Cortex of kidney (tissue), 1 donor: ENCODE measurements at places on chromosomes 12 and 14.
A peak's percentile ranks its signal among the peaks of the same experiment; 100 is the strongest.

- no peak for DNase-seq
Observed at GRCh38 chr12:57993030-57993429, 51.7 kb downstream of the ATP23 start.

GRCh38 chr14:55274146-55274545 is 2.9 kb downstream of the FBXO34 start:
- DNase-seq = no peak

- no peak for DNase-seq
Observed at GRCh38 chr14:89042021-89042420, 217.6 kb downstream of the TTC8 start.

- no peak for DNase-seq
Observed at GRCh38 chr12:25155022-25155576, 39.9 kb downstream of the DNAI7 start.

- DNase-seq = no peak
Observed at GRCh38 chr12:24436667-24437066, 487.2 kb upstream of the SOX5 start.

GRCh38 chr12:107684990-107685359 is 624 bp upstream of the PWP1 start:
- DNase-seq = no peak

- peak; percentile 36 for DNase-seq
Observed at GRCh38 chr12:124422570-124423523, 128.0 kb downstream of the RFLNA start.

DNA sequence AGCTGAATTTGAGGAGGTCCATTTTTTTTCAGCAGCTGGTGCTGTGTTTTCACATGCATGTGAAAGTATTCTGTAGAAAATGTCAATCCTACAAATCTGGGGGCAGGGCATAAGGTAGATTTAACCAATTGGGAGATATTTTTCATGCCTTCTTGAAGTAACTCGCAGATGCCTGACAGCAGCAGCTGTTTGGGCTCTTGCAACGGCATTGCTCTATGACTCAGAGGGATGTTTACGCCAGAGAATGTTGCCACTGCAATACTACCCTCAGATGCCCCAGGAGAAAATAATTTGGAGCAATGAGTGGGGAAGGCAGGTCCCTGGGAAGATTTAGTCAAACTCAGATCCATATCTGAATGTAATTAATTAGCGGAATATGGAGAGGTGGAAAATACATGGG is 42.5 kb upstream of the MYBPC1 start:
- DNase-seq = no peak

DNA sequence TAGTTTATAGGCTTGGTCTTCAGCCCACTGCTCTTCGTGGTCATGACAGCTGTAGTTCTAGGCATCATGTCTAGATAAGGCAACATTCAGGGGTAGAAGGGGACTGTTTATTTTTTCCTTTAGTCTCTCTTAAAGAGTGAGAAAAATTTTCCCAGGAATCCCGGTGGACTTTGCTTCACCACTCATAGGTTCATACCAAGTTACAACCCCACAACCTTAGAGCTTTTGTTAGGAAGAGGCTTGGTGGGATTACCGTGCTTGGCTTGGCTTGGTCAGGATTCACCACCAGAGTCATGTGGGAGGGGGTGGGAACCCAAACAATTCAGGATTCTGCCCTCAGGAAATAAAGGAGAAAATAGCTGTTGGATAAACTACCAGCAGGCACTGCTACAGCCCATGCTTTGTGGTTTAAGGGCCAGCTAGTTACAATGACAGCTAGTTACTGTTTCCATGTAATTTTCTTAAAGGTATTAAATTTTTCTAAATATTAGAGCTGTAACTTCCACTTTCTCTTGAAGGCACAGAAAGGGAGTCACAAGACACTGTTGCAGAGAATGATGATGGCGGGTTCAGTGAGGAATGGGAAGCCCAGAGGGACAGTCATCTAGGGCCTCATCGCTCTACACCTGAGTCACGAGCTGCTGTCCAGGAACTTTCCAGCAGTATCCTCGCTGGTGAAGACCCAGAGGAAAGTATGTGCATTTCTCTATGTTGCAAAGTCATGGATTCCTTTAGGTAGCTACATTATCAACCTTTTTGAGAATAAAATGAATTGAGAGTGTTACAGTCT is 25.9 kb upstream of the PAPLN start:
- no peak for DNase-seq

GRCh38 chr14:66752109-66752508 is 244.2 kb downstream of the GPHN start:
- DNase-seq = no peak

GRCh38 chr12:29283969-29284700 is 96.8 kb downstream of the ERGIC2 start:
- no peak for DNase-seq

- peak; percentile 48 for DNase-seq
Observed at GRCh38 chr12:43835656-43836474, at the start of gene TMEM117. Gene TMEM117 (plus strand): TSS chr12:43836081.

DNA sequence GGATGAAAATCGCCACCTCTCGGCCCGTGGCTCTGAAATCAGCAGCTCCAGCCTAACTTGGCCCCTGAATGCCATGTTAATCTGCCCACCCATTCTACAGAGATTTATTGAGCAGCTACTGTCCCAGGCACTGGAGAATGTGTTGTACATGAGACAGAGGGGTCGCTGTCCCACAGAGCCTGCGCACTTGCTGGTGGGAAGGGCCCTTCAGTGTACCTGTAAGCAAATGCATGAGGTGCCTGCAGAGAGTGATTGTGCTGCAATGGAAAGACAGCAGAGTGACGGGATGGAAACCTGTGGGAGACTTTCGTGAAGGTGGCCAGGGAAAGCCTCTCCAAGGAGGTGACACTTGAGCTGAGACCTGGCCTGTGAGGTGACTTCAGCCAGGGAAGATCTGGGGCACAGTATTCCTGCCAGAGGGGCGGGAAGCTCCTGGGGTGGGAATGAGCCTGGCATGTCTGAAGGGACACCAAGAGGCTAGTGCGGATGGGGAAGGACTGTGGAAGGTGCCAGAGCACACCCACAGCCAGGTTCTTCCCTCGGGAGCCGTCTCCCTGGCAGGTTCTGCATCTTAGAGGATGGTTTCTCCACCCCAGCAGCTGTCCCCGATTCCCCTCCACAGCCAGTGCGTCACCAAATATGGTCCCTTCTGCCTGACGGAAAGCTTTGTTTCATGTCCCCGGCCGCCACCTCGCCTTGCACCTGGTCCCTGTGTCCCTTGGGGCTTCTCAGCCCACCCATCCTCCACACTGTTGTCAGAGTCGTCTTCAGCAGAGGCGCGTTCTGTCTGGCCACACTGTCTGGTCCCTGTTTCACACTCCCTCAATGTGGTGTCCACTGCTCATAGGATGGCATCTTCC is 8.7 kb downstream of the SMIM41 start:
- no peak for DNase-seq

GRCh38 chr12:100208834-100209233 is 8.2 kb downstream of the ACTR6 start:
- no peak for DNase-seq

- DNase-seq = no peak
Observed at GRCh38 chr12:39294715-39295114, 148.2 kb downstream of the KIF21A start.

- DNase-seq = no peak
Observed at GRCh38 chr14:50001151-50001998, 108.5 kb downstream of the ARF6 start.

DNA sequence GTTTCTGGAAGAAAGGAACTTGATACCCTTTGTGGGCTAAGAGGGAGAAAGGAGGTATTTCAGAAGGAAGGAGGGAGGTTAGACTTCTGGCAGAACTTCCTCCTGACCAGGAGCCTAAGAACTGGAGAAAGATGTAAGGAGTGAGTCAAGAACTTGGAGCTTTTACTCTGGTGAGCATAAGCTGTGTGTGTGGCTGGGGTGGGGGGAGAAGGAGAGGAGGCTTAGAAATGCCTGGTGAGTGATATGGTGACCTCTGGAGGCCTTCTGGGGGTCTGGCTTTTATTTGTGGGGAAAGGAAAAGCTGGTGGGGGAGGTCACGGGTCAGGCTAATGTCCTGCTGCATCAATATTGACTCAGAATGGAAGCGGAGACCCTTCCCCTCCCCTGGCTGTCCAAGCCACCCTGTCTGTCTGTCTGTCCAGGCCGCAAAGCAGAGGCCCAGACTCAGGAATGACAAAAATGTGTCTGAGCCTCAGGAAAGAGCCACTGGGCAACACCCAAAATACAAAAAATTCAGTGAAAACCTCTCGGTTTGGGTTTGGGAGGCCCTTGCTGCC is 4.8 kb downstream of the LRP1 start:
- no peak for DNase-seq

DNA sequence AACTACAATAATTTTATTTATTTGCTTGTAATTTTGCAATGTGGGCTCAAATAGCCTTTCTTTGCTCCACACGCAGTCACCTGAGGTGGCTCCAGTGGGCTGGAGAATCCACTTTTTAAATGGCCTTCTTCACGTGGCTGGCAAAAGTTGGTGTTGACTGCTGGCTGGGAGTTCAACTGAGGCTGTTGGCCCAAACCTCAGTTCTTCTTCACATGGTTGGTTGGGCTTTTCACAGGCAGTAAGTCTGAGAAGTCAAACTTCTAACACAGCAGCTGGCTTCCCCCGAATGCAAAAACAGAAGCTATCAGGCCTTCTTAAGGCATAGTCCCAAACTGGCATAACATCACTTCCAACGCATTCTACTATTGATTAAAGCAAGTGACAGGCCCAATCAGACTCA is 2.1 kb upstream of the OXA1L start:
- no peak for DNase-seq

DNA sequence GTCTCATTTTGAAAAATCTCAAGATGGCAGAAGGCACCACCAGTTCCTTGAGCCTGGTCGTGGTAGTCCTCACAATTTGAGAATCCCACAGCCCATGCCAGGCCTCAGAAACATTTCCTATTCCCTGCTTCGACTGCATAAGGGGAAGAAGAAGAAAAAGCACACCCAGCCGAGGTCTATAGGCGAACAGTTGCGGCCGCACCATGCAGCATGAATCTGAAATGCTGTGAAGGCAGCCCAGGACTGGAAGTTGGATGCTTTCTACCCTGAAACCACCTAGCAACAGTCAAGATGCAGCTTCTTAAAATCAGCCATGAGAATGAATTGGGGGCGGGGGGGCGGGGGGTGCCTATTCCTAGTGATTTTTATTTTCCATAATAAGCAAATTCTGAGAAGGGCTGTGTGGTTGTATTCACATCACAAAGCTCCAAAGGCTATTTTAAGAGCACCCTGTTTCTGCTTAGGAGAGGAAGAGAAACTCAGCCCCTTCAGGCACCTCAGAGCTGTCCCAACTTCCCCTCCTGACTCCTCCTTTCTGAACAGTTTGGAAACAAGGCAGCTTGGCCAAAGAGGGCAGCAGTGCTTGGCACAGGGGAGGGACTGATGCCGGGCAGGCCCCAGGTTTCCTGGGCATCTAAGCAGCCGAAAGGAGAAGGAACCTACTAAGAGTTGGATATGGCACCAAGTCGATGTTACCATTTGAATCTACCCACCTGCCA is 172.5 kb upstream of the FOXN3 start:
- no peak for DNase-seq

DNA sequence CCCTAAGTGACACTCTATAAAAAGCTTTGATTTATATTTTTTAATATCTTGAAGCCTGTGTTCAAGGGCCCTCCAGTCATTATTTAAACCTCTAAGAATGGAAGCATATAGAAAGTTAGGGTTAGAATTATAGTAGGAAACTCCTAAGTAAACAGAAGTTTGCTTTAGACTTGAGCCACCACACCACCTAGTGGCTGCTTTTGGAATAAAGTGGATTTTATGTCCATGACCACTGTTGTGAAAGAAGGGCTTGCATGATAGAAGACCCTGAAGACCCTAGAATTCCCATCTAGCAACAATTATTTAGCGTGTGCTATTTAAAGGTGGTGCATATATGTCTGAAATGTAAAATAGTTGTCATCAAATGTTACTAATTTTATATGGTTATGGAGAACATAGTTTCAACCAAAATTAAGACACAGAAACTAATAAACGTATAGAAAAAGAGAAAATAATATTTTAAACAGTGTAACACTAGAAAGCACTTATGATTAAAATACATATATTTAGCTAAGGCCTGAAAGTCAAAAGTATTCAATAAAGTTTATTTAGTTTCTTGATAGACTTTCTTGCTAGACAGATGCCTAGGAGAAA is 21.3 kb downstream of the LRRIQ1 start:
- DNase-seq = no peak

- DNase-seq = no peak
Observed at GRCh38 chr14:101001311-101002069, 98.0 kb upstream of the RTL1 start.

- DNase-seq = no peak
Observed at GRCh38 chr14:33534104-33534503, 416.8 kb downstream of the EGLN3 start.

DNA sequence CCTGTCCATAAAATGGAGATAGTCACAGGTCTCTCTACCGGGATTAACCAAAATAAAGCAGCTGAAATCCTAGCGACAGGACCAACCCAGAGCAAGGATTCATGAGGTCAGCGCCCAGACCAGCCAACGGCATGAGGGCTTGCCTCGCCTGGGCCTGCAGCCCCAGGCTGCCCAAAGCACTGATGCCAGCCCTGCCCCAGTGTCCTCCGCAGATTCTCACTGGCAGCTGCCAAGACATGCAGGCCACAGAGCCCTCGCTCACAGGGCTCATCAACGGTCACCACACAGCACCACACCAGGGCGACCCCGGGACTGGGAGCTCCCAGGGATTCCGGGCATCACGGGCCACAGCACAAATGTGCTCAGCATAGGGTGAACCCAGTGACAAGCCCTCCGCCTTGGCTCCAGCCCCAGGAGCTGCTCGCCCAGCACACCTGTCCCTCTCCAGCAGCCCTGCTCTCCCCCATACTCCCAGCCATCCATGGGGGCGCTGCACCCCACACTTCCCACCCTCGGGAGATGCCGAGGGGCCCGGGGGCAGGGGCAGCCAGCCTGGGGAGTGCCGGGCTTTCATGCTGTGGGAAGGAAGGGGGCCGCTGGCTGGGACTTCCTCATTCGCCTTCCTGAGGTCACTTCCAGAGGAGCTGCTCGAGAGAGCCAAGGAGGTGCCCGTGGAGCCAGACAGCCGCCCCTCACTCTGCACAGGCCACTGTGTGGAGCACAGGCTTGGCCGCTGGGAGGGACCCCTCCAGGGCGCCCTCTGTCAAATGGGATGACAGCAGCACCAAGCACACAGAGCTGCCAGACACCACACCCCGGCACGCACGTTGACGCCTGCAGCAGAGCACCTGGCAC is 14.1 kb downstream of the RAB35 start:
- no peak for DNase-seq

GRCh38 chr14:65054471-65055085 is 47.7 kb downstream of the MAX start:
- no peak for DNase-seq

DNA sequence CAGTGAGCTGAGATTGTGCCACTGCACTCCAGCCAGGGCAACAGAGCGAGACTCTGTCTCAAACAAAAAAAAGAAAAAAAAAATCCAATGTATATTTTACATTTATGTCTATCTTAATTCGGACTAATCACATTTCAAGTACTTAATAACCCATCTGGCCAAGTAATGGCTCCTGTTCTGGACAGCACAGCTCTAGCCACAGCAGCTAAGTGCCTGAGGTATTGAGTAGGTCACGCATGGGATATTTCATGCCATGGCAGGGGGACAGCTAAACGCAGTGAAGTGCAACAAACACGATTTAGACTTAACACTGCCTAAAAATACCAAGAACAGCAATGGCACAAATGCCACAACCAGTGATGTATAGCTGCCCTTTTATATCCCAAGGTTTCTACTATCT is 8.0 kb downstream of the BAZ1A start:
- DNase-seq = no peak
